Astrocyte (in vitro differentiated cells and primary cell): ENCODE measurements at places on chromosomes 7 and 10. TPM values are rescaled to one million over a fixed set of nuclear protein-coding genes. Genes with fewer than 3 reads are reported as not detected.

GRCh38 chr10:113126229-113127201, 176.5 kb downstream of the TCF7L2 start:
- peaks cover 8% of the 10 kb centered on the region for H3K4me1 ChIP-seq
- no peaks in the 10 kb centered on the region for H3K27me3 ChIP-seq
- H3K36me3 ChIP-seq, result no peaks in the 10 kb centered on the region
- no peak overlapping the region for H3K27ac ChIP-seq

- no peak for DNase-seq
- no peaks in the 10 kb centered on the region for H3K27me3 ChIP-seq
- no peak overlapping the region for H3K27ac ChIP-seq
- no peak overlapping the region for H3K4me3 ChIP-seq
- H3K36me3 ChIP-seq, result no peaks in the 10 kb centered on the region
These were observed 300.5 kb downstream of the HGF start for GRCh38 chr7:81469153-81469868.

NEUROG3 gene
- not detected in 2 replicates for total RNA-seq

GRCh38 chr7:66739953-66740301, 606 bp upstream of the RABGEF1 start:
- H3K36me3 ChIP-seq, result no peaks in the 10 kb centered on the region
- H3K27me3 ChIP-seq, result no peaks in the 10 kb centered on the region
- H3K4me1 ChIP-seq, result peaks cover 10% of the 10 kb centered on the region

DNA sequence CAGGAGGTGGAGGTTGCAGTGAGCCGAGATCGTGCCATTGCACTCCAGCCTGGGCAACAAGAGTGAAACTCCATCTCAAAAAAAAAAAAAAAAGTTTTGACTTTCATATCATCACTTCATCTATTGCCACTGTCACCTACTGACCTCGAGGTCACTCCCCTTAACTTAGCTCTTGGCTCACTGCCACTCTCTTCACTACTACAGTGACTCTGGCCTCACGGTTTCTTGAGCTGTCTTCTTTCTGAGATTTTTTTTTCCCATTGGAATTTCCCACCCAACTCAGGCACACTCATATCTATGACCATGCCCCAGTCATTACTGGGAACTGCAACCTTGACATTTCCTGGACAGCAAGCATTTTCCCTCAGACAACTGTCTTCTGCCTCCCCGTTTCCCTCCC, 42.6 kb upstream of the C7orf33 start:
- no peaks in the 10 kb centered on the region for H3K36me3 ChIP-seq
- no peak for DNase-seq
- no peak overlapping the region for H3K27ac ChIP-seq
- no peaks in the 10 kb centered on the region for H3K27me3 ChIP-seq

PDE6C gene
- total RNA-seq, result not detected in 2 replicates

UPK3BL2 gene
- total RNA-seq, result 3.3 and 3.4 TPM in 2 replicates

DNA sequence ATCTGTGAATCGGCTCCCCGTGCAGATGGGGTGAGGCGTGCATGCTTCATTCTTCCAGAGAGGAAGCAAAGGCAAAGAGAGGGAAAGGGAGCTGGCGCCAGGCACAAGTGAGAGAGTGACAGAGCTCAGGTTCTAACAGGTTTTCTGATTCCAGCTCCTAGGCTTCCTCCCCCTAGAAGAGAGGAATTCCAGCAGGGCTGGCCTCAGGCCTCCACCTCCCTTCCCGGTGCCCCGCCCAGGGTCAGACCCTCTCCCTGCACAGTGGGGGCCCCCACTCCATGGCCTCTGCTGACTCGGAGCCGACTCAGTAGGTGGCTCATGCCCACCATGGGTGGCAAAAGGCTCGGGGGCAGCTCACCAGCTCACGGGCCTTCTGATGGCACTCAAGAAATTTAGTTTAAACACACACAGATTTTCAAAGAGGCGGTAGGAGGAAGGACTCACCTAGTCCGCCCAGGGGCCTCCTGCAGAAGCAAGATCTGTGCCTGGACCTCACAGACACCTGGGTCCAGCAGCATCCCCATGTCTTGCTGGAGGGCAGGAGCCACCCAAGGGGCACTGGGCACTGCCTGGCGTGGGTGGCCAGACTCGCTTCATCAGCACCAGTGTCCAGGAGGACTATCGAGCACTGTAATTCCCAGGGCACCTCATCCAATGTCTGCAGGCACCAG, 183.5 kb downstream of the MAD1L1 start:
- no peaks in the 10 kb centered on the region for H3K36me3 ChIP-seq
- no peak overlapping the region for H3K4me3 ChIP-seq
- no peak for DNase-seq
- H3K4me1 ChIP-seq, result no peaks in the 10 kb centered on the region
- H3K27ac ChIP-seq, result no peak overlapping the region
- H3K27me3 ChIP-seq, result no peaks in the 10 kb centered on the region

- no peaks in the 10 kb centered on the region for H3K36me3 ChIP-seq
- DNase-seq, result peak; percentile 29
- no peak overlapping the region for H3K27ac ChIP-seq
- H3K4me3 ChIP-seq, result no peak overlapping the region
- H3K27me3 ChIP-seq, result no peaks in the 10 kb centered on the region
These were observed 95.7 kb downstream of the DGKB start for GRCh38 chr7:14806891-14807290.

CLDN3 gene
- total RNA-seq, result 0.68 TPM in 1 of 2 replicates, not detected in the other

DNA sequence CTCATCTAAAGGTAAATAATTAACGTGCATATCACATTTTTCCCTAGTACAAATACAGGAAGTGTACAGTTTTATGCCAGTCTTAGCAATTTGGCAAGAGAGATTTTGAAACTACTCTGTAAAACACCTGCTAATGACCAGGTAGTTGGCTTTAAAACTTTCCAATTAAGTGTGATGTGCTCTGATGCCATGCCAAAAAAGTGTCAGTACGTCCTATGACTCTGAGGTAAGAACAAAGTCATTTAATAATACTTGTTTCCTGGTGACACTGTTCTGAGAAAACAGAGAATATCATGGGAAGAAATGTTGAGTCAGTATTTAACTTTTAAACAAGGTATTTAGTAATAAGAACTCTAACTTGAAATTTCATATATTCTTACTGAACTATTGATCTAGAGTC, 9.6 kb downstream of the PDZD8 start:
- H3K36me3 ChIP-seq, result no peaks in the 10 kb centered on the region
- DNase-seq, result no peak
- no peak overlapping the region for H3K27ac ChIP-seq
- peaks cover 47% of the 10 kb centered on the region for H3K4me1 ChIP-seq
- no peak overlapping the region for H3K4me3 ChIP-seq

DNA sequence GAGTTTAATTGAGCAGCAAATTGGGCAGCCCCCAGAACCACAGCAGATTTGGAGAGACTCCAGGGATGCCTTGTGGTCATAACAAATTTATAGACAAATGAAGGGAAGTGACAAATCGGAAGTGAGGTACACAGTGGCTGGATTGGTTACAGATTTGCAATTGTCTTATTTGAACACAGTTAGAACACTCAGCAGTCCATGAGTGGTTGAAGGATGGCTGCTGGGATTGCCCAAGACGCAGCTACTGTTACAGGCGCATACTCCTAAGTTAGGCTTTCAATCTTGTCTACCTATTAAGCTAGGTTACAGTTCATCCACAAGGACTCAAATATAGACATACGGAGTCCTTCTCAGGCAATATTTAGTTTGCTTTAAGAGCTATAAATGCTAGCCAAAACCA, 7.4 kb downstream of the ACADSB start:
- H3K4me3 ChIP-seq, result no peak overlapping the region
- no peak overlapping the region for H3K27ac ChIP-seq
- no peaks in the 10 kb centered on the region for H3K36me3 ChIP-seq
- DNase-seq, result no peak

DNA sequence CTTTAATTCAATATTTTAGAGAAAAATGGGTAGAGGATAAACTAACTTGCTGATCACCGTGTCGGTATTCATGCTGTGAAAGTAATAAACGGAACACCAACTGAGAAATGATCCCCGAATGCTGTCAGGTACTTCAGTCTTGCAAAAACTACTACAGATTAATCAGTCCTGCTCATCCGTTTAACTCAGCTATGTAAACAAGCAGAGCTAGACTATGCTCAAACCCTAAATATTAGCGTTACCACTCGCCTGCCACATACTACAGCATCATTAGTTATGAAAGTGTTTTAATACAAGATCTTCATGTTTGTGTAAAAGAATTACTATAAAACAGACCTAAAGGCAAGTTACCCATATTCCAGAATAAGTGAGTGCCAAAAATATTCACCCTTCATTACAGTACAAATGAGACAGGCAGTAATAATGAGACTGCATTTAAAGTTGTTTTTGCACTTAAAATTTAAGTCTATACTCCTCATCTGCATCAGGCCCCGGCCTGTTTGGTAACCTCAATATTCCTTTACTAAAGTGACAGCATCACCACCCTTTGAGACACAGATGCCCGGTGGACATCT, 952 bp downstream of the DNMBP start:
- H3K27ac ChIP-seq, result peak overlapping the region; percentile 97
- H3K4me3 ChIP-seq, result peak overlapping the region; percentile 100
- H3K4me1 ChIP-seq, result peaks cover 33% of the 10 kb centered on the region
- no peaks in the 10 kb centered on the region for H3K27me3 ChIP-seq

DNA sequence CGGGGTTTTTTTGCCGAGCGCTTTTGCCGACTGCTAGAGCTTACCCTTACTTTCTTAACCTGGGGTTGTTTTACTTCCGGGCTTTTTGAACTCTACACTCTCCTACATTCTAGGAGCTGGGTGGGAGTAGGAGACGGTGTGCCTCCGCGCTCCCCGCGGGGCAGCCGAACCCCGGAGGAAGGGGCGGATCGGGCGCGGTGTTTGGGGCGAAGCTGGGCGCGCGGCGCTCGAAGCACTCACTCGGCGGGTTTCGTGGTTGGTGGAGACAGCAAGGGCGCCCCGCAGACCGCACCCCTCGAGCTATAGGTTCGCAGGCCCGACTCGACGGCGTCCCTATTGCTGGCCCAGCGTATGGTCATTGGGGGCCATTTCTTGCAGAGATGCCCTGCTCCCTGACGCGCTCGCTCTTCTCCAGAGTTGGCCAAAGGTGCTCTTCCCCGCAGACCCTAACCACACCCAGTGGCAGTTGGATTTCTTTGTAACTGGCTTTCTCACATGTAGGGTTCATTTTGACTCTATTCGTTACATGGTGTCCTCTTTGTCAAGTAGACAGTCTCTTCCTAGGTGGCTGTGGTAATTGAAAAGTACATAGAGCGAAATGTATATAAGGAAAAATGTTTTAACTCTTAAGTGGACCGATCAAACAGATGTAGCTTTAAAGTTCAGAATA, 364 bp downstream of the ZNF518A start:
- H3K27ac ChIP-seq, result peak overlapping the region; percentile 99
- peaks cover 12% of the 10 kb centered on the region for H3K4me1 ChIP-seq
- no peaks in the 10 kb centered on the region for H3K27me3 ChIP-seq
- peak overlapping the region; percentile 98 for H3K4me3 ChIP-seq
- DNase-seq, result peak; percentile 77

UTF1 gene
- total RNA-seq, result 0.18 TPM in 1 of 2 replicates, not detected in the other

ITPRID1 gene
- total RNA-seq, result not detected in 2 replicates

GRCh38 chr10:67818323-67818722, 19.7 kb downstream of the DNAJC12 start:
- no peak overlapping the region for H3K27ac ChIP-seq
- no peaks in the 10 kb centered on the region for H3K36me3 ChIP-seq

DNA sequence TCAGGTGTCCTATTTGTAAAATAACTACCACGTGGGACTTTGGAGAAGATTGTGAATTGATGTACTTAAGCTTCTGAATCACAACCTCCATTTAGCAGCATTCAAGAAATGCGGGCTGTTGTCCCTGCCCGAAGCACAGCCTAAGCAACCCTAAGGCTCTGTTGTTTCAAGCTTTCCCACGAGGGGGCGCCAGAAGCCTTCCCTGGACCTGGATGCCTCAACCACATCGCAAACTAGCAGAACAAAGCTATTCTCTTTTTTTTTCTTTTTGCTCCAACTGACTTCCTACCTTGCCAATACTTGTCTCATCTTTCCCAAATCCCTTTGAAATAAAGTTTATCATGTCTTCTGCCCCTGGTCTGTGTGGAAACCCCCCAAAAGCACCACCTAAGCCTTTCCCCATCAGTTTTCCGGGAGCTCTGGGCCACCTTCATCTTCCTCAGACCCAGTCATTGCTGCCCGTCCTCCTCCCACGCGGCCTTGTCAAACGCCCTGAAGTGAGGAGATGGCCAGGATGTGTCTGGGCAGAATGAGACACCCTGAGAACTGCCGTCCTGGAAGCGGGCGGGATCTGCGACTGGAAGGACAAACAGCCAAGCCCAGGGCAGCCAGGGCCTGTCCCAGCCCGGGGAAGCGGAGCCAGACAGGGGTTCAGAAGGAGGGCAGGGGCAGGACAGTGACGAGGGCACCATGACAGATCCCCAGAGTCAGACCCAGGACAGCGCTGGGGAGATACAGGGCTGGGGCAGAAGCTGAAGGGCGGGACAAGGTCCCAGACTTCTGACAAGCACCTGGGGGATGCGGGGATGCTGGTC, 112.7 kb downstream of the SLIT1 start:
- no peak overlapping the region for H3K27ac ChIP-seq

- DNase-seq, result no peak
These were observed 108.6 kb upstream of the COL1A2 start for GRCh38 chr7:94286111-94286510.

DNA sequence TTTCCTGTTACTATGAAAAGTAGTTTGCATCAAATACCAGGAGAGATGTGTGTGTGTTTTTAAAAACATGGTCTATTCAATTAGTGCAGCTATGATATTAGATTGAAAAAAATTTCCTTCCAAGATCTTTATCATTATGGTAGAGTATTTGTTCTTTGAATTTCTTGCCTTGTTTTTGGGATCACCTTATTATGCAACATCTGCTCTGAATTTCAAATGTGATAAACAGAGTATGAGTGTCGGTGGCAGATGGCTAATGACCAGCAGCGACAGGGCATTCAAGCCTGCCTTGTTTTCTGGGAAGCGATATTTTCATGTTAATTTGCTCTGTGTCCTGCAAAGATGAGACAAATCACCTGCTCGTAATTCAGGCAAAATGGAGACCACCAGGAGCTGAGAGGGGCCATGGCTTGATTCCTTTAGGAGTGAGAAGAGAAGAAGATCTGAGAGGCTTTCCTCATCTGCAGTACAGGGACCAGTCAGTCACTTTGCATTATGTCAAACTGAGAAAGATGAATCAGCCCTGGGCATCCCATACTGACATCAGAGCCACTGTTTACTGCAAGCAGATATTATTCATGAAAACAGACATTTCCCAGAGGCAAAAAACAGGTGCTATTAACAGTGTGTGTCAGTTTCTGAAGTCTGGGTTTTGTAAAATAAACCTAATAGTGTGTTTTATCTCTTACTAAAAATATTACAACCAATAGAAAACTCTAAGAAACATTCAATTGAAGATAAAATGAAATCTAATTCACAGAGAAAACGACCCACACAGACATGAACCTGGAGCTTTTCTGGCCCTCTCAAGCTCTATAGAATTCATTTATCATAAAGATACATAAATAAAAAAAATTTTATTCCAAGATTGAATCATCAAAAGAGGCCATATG, 67.6 kb downstream of the CDK6 start:
- peaks cover 44% of the 10 kb centered on the region for H3K4me1 ChIP-seq
- no peak for DNase-seq
- peaks cover 21% of the 10 kb centered on the region for H3K36me3 ChIP-seq
- H3K27me3 ChIP-seq, result no peaks in the 10 kb centered on the region
- no peak overlapping the region for H3K4me3 ChIP-seq

GRCh38 chr7:69002416-69002815, 595.9 kb upstream of the AUTS2 start:
- no peaks in the 10 kb centered on the region for H3K36me3 ChIP-seq
- peak; percentile 96 for DNase-seq
- no peaks in the 10 kb centered on the region for H3K27me3 ChIP-seq
- H3K4me1 ChIP-seq, result peaks cover 11% of the 10 kb centered on the region

UCN3 gene
- not detected in 2 replicates for total RNA-seq
